Stimulated activated CD8-positive, alpha-beta memory T cell treated with anti-CD3 and anti-CD28 coated beads, Interleukin-12 subunit alpha, Interleukin-12 subunit beta, amount 100 ng/mL, for 1 hour (primary cell): ENCODE measurements at places on chromosomes 13 and 19.

- DNase-seq, result no peak
These were observed 53.7 kb downstream of the RAB20 start for GRCh38 chr13:110507678-110508381.

GRCh38 chr13:50636007-50636704 lies 207.3 kb downstream of the DLEU7 start:
- no peak for DNase-seq

GRCh38 chr13:31124204-31124603 lies 37.5 kb downstream of the HSPH1 start:
- DNase-seq, result no peak

DNA sequence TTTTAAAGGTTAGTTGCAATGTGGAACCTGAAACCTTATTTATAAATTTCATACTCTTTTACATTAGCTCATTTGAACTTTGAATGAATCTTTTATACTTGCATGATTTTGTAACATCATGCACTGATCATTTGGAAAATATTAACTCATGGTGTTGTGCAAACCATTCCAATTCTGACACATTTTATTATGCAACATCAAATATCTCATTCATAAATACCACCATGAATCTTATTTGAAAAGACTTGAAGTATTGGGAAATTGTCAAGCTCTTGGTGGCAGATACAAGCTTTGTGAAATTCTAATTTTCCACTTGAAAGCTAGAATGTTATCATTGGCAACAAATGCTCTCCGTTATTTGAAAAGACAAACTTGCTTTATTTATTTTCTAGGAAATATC lies 379.9 kb upstream of the PCDH20 start:
- DNase-seq, result no peak

GRCh38 chr13:35906636-35907035 lies 224.5 kb downstream of the DCLK1 start:
- no peak for DNase-seq

GRCh38 chr13:95235974-95236373 lies 65.3 kb downstream of the ABCC4 start:
- DNase-seq, result no peak

- no peak for DNase-seq
These were observed 6.3 kb upstream of the KCTD12 start for GRCh38 chr13:76892488-76892887.

- no peak for DNase-seq
These were observed 111.6 kb downstream of the GGACT start for GRCh38 chr13:100476963-100477362.

DNA sequence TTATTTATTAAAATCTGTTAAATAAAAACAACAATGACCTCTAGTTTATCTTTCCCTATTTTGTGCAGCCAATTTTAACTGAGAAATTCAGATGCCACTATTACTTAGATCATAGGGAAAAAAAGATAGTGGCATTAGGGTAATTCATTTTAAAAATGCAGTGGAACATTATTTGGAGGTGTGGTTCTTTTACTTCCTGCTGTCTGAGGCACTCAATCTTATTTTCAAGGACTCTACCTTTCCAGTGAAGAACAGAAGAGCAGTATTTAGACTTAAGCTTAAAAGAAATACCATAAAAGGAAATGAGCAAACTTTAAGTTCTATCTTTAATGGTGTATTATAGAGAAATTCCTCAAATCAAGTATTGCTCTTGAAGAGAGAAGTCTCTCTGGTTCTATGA lies 342.6 kb upstream of the KLF12 start:
- no peak for DNase-seq

GRCh38 chr19:12922959-12923358 lies 3.9 kb upstream of the SYCE2 start:
- DNase-seq, result no peak

DNA sequence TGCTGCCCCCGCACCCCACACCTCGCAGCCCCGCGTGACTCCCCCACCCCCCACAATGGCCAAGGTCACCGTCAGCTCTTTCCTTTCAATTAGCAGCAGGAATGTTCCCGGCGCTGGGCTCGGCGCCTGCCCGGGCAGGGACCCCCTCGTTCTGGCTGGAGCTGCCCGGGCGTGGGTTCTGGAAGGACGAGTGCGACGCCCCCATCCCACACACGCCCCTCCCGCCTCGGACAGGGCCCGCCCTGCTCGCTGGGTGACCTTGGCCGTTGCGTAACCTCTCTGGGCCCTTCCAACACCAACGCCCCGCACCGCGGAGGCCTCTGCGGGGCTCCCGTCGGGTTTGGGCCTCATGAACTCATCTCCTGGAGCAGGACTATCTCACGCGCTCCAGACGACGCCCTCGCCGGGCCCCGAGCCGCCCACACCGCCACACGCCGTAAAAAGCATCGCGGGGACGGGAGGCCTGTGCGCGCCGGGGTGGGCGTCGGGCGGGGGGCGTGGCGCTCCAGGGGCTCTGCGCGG lies 10.3 kb downstream of the PALM start:
- DNase-seq, result no peak

DNA sequence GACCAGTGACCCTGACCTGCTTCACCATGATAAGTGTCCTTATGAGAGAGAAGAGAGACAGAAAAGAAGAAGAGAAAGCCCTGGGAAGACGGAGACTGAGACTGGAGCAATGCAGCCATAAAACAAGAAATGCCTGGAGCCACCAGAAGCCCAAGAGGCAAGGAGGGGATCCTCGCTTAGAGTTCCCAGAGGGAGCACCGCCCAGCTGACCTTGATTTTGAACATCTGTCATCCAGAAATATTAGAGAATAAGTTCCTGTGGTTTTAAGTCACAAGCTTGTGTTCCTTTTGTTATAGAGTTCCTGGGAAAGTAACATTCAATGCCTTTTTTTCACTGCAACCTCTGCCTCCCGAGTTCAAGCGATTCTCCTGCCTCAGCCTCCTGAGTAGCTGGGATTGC lies 20.2 kb downstream of the CERS1 start:
- DNase-seq, result no peak

- no peak for DNase-seq
These were observed 555.9 kb downstream of the DIAPH3 start for GRCh38 chr13:59607780-59608233.

GRCh38 chr19:28987177-28987576 lies 225.8 kb downstream of the UQCRFS1 start:
- no peak for DNase-seq

DNA sequence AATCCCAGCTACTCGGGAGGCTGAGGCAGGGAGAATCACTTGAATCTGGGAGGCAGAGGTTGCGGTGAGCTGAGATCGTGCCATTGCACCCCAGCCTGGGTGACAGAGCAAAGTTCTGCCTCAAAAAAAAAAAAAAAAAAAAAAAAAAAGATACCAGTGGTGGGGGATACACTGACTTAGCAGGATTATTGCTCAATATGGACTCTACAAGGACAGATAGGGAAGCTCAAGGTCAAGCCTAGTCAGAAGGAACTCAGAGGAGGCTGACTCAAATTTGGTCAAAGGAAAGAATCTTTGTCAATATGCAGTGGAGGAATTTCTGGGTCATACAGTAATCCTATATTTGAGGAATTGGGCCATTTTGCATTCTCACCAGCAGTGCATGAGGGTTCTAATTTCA lies 6.7 kb upstream of the DIAPH3 start:
- no peak for DNase-seq

DNA sequence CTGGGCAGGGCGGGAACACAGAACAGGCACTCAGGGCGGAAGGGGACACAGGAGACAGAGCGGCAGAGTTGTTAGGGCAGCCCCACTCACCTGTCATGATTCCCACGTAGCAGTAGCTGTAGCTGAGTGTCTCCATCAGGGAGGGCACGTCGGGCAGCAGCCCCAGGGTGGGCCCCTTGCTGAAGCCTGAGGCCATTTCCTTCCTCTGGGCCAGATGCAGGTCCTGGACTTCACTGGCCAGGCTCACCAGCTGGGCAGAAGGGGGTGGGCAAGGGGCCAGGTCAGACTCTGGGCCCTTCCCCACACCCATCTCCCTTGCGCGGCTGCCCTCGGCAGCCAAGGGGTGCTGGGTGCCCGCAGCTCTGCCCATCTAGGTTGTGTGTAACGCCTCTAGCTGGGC lies 5.9 kb downstream of the MBOAT7 start:
- DNase-seq, result no peak

DNA sequence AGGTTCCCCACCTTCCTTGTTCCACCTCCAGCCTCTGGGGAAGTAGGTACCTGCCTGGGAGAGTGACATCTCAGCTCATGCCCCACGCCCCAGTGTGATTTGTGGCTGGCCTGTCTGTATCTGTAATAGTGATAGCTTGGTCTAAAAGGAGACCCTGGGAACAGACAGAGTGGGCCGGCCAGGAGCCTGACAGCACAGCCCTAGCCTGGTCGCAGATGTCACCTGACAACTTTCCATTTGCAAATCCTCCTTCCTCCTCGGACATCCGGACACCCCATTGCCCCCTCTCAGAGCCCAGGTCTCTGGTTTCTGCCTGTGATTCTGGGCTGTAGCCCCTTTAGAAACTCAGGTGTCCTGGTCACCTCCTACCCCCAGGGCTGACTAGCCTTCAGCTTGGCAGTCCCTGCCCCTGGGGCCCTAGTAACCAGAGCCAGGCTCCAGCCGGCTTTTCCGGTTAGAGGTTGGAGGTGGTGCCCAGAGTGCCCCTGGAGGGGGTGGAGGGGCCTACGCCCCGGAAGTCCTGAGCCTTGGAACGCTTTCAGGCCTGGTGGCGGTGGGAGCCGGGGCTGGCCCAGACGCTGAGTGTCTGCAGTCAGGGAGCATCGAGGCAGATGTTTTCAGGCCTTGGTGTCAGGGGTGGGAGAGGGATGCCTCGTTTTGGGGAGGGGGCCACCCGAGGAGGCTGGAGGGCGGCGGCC lies 6.5 kb downstream of the LRRC8E start:
- no peak for DNase-seq

DNA sequence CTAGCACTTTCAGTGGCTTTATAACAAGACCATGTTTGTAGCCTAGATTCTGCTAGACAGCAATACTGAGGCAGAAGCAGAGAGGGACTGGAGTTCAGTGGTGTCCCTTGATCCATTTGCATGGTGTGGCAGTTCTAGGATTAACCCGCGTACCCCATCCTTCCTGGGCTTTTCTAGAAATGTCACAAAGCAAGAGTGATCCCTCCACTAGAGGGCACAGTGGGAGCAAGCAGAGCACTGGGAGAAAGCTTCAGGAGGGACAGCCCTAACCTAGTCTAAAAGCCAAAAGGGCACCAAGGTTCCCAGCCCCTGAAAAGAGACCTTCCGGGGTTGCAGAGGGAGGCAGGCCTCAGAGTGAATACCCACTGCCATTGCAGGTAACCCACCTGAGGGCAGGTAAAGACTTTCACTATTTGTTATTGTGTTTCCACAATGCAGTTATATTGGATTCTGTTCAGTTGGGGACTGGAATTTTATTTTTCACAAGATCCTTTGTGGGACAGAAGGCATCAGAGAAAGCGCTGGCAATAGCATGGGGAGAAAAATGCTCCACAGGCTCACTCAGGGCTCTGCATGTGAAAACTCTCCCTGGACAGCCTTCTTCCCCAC lies 170.6 kb downstream of the FLT1 start:
- peak; percentile 24 for DNase-seq

DNA sequence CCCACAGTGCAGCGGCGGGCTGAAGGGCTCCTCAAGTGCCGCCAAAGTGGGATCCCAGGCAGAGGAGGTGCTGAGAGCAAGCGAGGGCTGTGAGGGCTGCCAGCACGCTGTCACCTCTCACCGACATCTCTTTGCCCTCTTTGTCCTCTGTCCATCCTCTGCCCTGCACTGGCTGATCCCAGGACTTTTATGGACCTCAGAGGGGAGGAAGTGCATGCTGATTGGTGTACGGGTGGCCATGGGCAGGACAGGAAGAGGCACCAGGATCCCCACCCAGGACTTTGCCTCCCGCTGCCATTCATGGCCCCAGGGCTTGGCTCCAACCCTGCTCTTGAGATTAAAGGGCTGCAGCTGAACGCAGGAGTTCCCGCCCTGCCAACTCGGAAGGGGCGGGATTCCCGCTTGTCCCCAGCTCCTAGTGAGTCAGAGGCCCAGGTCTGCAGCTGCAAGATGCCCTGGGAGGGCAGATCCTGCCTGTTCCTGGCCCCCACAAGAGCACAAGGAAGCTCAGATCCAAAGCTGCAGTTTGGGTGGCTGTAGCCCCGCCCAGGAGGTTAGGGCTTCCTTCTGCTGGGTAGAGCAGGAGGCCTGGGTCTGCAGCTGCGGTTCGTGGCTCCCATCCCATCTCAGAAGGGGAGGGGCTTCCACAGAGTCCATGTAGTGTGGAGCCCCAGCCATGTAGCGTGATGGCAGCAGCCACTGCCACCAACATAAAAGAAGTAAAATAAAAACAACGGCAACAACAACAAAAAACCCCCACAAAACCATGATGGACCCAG lies 1716.7 kb downstream of the SLITRK1 start:
- no peak for DNase-seq

DNA sequence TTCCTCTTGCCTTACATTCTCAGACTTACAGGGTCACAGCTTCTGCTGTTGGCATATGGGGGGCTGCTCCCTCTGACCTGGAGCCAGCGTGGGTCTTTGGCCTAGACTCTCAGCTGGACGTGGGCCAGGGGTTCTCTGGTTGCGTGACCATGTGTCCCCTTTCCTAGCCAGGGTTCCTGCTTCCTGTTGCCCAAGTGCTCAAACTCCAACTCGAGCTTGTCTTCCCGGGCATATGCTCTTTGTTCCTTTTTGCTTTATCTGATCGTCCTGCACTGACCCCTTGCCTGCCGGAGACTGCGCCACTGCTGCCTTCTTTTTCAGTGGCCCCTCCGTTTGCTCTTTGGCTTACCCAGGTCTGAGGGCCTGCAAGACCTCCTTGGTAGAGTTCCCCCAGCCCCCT lies 25.3 kb upstream of the GPR183 start:
- DNase-seq, result no peak

DNA sequence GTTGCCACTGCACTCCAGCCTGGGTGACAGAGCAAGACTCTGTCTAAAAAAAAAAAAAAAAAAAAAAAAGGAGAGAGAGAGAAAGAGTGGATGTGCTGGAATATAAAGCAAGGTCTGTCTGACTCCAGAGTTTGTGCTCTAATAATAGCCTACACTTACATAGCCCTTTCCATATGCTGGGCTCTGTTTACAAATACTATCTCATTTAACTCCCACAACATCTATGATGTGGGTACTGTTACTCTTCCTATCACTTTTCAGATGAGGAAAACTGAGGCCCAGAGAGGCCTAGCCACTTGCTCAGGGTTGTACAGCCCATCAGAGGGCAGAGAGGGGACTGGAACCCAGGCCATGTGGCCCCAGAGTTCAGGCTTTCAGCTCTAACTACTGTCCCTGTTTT lies 15.9 kb upstream of the PAK4 start:
- no peak for DNase-seq

DNA sequence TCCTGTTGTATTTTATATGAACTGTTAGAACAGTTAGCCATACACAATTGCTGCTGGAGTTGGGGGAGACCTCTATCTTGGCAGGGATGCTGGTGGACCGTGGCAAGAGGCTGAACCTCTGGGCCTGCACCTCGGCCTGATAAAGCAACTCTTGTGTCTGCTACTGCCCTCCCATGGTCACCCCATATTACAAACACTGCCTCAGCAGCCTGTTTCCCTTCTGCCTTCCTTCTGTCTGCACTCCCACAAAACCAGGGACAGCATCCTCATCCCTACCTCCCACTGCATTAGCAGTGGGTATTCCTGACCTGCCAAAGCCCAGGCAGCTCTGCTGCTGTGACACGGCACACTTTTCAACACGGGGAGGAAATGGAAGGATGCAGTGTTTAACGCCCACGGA lies 456.4 kb downstream of the FGF14 start:
- DNase-seq, result no peak

GRCh38 chr13:113558461-113558860 lies 26.1 kb upstream of the TFDP1 start:
- DNase-seq, result no peak
